ENCODE measurements at places on chromosomes 4 and X.
A peak's percentile ranks its signal among the peaks of the same experiment; 100 is the strongest.

- no peak for DNase-seq
Measured at GRCh38 chrX:20507901-20508620, 241.4 kb upstream of the RPS6KA3 start.

- DNase-seq = no peak
Measured at GRCh38 chr4:110211770-110212061, 13.3 kb upstream of the ELOVL6 start.

DNA sequence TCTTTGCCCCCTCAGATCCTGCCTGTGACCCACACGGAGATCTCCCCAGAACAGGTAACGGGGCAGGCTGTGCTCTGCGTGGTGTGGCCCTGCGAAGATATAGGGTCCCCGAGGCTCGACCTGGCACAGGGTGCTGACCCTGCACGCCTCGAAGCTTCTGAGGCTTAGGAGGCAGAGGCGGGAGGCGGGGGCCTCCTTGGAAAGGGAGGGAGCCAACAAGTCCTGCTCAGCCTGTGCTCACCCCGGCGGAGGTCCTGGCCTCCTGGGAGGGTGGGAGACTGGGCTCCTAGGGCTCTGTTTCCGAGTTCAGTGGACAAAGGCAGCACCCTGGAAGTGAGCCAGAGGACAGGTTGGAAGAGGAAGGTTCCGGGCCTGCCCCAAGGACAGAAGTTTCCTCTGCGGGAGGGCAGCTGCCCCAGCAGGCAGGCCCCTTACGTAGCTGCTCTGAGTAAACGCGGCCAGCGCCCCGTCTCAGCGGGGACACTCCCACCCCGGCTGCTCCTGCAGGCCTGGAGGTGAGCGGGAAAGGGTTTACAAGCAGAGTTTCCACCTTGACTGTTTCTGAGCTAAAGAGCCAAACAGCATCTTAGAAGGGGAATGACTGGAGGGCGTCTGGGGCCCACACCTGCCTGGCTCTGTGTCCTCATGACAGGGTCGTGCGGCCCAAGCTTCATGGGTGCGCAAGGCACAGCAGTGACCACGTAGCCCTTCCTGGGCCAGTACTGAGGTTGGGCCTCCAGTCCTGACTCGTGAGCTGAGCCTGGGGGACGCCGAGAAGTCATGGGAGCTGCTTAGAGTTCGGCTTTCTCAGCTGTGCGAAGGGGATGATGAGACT lies 16.1 kb downstream of the TMEM175 start:
- no peak for DNase-seq

GRCh38 chr4:31089815-31090214 lies 369.6 kb downstream of the PCDH7 start:
- DNase-seq = peak; percentile 84

DNA sequence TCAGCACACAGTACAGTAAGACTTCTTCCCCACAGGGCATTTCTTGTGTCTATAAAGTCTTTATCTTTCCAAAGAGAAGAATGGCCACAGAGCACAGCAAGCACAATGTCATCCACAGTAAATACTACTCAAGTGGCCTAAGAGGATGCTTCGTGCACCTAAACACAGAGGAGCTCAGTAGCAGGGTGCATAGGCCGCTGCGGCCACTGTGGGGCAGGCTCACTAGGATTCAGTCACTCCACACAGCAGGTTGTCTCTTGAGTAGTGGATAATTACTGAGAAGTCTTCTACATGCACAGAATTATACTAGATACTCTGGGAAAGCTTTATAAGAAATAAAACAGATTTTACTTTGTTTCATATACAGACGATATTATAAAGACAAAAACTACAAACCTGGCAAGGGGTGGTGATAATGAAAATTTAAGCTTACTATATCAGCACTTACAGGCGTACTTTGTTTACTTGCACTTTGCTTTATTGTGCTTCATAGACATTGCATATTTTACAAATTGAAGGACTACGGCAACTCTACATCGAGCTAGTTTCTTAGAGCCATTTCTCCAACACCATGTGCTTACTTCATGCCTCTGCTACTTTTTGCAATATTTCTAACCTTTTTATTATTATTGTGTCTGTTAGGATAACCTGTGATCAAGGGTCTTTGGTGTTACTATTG lies 78.5 kb downstream of the PRDM5 start:
- DNase-seq = no peak

Data from NCI-H1092 (cell line).